ENCODE measurements at places on chromosomes 7 and 10. TPM values are rescaled to one million over a fixed set of nuclear protein-coding genes. Genes with fewer than 3 reads are reported as not detected.

SLC18A2 gene
- 3.7 TPM for total RNA-seq

GRCh38 chr7:138024343-138024691, 22.4 kb upstream of the CREB3L2 start:
- H3K36me3 ChIP-seq, result no peaks in the 10 kb centered on the region
- H3K27me3 ChIP-seq, result no peaks in the 10 kb centered on the region
- no peak overlapping the region for H3K27ac ChIP-seq
- no peak for DNase-seq
- H3K4me3 ChIP-seq, result no peak overlapping the region

GRCh38 chr10:117751259-117751658, 208.7 kb downstream of the EMX2 start:
- no peak overlapping the region for H3K27ac ChIP-seq
- H3K4me1 ChIP-seq, result no peaks in the 10 kb centered on the region
- H3K27me3 ChIP-seq, result no peaks in the 10 kb centered on the region
- H3K36me3 ChIP-seq, result no peaks in the 10 kb centered on the region
- DNase-seq, result no peak

DNA sequence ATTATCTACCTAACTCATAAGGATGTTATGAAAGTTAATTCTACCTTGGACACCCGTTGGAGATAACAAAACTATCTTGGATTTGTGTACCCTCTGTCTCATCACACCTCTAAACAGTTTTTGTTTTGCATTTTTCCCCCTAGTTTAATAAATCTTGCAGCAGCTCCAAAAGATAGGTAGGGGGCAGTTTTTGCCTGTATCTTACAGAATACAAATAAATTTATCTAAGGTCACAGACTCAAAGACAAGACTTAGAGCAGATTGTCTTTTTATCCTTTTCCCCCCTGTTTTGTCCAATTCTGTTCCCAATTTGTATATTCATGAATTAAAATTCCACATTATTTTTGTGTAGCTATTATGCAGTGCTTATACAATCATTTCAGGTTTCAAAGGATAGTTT, 5.0 kb upstream of the SORCS1 start:
- H3K27me3 ChIP-seq, result peaks cover 4% of the 10 kb centered on the region
- H3K27ac ChIP-seq, result no peak overlapping the region
- no peaks in the 10 kb centered on the region for H3K36me3 ChIP-seq

Measured in lung (tissue), 17 donors.